ENCODE measurements at places on chromosomes 16 and 17.

DNA sequence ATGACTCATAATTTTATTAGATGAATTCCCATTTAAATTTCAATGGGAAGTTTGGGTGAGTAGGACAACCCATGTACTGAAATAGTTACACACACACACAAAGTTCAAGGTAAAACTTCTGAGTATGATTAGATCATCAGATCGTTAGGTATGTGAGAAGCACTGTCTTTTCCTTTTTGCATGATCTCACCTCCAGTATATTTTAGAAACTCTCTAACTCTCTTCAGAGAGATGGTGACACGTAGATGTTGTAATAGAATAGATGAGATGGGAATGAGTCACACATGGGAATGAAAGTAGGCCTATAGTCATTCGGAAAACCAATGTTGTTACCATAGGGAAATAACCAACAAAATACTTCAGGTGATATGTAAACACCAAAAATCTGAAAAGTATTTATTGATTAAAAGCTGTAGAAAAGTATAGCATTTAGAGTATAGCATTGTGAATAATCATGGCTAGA, 22.2 kb downstream of the KRT23 start:
- peak; percentile 88 for ATAC-seq

GRCh38 chr16:48156790-48157209, 1.0 kb upstream of the ABCC12 start:
- ATAC-seq = peak; percentile 98

DNA sequence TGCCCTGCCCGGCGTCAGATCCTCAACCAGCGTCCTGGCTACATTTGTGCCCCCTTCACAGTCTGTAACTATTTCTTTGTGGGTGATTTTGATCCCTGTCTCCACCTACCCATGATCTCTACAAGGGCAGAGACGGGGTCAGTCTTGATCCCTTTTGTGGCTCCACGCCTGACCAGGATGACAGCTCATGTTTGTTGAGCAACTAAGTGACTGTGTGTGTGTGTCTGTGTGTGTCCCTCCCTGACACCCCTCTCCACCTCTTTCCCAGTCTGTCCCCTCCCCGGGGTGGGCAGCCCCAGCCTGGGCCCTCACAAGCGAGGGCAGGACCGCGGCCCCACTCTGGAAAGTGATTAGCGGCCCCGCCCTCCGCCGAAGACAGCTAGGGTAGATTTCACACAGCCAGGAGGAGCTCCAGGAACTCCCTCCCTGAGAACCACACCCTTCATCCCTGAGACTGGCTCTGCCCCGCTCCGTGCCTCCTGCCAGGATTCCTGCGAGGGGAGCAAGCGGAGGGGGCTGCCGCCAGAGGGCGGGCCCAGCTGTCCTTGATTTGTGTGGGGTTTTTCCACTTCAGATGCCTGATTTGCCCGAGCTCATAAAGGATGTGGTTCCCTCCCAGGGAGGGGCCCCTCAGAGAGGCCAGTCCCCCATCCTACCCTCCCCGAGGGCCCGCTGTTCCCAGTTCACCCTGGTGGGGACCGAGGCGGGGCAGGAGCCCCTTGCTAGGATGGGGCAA, 5.3 kb upstream of the HS3ST6 start:
- ATAC-seq = peak; percentile 73

DNA sequence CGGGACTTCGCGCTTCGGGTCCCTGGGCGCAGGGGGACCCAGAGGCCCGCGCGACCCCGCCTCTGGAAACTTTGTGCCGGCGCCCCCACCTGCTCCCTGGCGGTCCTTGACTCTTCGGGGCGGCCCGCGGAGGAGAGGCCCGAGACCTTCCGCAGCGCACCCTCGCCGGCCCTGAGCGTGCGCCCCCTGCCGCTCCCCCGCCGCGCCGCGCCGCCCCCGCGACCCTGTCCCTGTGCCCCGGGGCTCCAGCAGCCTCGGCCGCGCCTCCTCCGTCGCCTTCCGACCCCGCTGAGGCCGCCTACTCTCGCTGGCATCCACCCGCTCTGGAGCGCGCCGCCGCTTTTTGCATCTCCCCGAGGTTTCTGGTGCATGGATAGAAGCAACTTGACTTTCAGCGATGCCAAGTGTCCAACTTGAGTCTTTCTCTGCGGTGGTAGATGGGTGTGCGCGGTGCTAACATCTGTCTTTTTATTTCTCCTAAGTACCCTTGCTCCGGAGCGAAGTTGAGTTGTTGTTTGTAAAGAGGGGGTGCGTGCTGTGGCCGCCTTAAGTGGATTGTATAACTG, 414 bp downstream of the DUSP14 start:
- peak; percentile 8 for ATAC-seq

- ATAC-seq = peak; percentile 26
These were observed 21.5 kb downstream of the SMTNL2 start for GRCh38 chr17:4605826-4606225.

Data from motor neuron (in vitro differentiated cells).